ENCODE measurements at places on chromosomes 7 and 10.

GRCh38 chr10:8454357-8454756 is 399.9 kb downstream of the GATA3 start:
- no peak for DNase-seq

DNA sequence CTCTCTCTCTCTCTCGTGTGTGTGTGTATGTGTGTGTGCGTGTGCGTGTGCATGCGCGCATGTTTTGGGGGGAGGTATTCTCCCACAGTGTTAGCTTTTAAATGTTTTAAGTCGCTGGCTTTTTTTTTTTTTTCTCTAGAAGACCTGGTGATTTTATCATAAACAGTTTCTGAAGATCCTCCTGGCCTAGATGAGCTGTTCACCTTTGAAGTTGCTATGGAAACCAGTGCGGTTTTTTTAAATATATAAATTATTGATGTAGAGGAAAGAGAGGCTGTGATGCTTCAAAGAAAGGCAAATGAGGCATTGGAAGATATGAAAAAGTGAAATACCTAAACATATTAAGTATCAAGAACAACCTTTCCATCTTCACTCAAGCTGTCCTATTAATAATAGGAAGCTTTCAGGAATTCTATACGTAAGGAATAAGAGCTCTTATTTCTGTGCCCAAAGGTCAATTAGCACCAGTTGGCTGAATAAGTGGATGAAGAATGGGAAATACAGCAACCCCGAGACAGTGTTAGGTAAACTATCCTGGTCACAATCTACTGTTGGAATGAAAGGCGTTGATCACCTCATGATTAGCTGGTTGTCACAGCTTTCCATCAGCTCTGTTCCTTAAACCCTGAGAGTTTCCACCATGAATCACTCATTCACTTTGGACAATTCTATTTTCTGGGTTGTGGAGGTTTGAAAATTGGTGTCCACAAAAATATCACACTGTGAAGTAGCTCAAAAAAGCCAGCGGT is 66.5 kb upstream of the SLC35G1 start:
- no peak for DNase-seq

DNA sequence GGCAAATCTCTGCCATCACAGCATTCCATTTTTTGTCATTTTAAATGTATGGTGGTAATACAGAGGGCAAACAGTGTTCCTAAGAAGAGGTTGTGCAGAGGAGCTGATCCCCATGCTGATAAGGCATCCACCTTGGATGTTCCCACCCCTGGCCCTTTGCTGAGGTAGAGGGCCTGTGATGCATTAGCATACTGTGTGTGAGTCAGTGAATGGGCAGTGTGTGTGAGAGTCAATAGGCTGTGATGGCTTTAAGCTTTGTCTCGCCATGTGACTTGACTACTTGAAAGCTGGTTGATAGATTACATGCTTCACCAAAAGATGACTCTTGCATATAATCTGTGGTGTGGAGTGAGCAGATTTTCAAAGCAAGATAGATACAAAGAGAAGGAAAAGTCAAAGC is 81.3 kb downstream of the INSYN2A start:
- DNase-seq, result no peak

GRCh38 chr10:34205452-34205851 is 609.6 kb downstream of the PARD3 start:
- DNase-seq, result no peak

DNA sequence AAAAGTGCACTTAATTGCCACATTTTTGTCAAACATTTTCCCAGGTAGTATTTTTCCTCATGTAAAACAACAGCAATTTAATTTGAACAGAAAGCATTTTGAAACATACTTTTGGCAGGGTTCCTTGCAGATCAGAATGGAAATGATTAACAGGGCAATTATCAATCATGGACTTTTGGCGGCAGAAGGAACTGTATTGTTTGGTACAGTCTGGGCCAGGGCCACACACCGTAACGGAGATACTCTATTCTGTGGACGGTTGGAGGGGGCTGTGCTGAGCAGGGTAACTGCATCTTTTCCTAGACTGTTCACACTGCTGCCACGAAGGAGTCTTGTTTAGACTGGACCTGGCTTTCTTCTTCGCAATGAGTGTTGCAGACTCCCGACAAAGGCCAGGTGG is 62.3 kb downstream of the EGFR start:
- no peak for DNase-seq

- DNase-seq, result no peak
Observed at GRCh38 chr7:44081266-44081748, 1.0 kb downstream of the POLM start.

DNA sequence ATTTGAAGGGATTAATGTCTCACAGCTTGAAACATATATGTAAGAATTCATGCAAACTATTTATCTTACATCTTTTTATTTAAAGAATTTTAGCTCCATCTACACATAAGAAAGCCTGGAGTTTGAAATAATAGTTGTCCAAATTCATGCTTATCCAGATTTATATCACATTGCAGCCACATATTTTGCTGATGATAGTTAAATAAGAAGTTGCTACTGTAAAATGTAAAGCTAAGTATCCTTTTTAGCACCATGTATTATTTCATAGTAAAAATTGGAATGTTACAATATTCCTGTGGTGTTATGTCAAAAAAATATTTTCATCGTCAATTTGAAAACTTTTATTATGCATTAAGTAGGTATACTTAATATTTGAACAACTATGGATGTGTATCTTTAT is 27.3 kb upstream of the UMAD1 start:
- DNase-seq, result no peak

GRCh38 chr7:137996386-137996851 is 5.5 kb downstream of the CREB3L2 start:
- DNase-seq, result peak; percentile 55

DNA sequence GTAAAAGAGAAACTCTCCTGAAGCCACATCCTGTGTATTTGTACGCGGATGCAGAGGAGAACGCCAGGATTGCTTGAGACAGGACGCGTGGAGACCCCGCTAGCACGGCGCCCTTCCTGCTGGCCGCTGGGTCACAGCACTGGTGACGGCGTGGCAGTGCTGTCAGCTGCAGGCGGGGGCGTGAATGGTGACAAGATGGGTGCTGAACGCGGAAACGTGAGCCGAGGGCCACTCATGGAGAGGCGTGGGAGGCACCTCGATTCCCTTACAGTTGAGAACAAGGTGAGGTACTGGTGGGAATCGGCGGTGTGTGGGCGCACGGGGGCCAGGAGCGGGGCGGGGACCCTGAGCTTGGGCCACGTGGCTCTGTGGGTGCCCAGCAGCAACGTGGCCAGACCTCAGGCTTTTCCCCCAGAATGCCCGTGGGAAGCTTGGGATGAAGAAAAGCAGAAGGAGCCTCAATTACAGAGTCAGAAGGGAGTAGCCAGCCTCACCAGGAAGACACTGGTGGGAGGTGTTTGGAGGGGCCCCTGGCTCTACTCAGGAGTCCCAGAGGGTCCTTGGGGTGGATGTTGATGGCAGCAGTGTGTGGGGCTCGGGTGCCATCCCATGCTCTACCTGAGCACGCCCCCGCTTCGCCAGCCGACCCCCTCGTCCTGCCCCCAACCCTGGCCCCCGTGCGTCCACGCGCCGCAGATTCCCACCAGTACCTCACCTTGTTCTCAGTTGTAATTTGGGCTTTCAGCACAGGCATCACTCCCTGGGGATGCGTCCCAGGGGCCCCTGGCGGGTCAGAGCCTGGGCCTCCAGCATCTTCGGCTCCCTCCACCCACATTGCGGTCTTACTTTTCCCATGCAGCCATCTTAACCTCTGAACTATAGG is 208.4 kb upstream of the TCERG1L start:
- no peak for DNase-seq

DNA sequence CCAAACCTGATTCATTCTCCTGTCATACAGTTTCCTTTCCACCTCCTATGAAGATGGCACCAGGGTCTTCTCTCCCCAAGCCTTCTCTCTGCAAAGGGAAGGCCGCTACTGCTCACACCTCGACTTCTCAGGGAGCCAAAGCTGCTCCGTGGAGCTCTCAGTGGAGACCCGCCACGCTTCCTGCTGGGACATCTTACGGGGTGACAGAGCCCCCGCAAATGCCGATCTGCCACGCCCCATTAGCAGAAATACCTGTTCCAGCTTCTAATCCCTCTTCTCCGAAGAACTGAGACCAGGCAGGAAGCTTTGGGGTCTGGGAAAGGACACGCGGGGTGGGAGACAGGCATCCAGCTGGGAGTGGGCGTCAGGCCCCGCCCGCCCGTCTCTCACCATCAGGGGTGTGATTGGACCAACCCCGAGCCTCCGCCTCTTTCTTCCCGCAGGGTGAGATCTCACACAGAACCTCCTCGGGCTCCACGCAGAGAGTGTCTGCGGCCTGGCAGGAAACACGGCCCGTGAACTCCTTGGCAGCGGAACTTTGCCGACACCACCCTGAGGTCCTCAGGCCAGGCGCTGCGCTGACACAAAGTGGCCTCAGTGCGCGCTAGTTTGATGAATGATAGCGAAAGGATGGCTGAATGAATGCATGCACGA is 12.0 kb upstream of the CALML5 start:
- no peak for DNase-seq

- no peak for DNase-seq
Observed at GRCh38 chr7:20730611-20731010, 56.1 kb downstream of the SP8 start.

DNA sequence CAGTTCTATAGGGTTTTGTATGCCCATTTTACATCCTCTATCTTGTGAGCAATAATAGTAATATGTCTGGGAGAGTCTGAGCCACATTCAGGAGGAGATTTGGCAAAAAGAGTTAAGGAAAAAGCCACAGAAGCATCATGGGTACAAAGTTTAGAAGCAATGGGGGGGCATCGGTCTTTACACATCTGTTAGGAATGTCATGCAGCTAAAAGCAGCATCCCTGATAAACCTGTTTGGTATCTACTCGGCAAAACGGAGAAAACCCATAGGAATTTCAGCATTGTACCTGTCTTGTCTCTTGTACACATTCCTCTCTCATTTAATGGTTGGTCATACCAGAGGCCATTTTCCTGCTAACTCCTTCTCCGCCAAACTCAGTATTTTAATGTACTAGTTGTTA is 12.5 kb upstream of the HERPUD2 start:
- peak; percentile 18 for DNase-seq

GRCh38 chr7:141754939-141755338 is 9.0 kb upstream of the TAS2R3 start:
- DNase-seq, result peak; percentile 15

- no peak for DNase-seq
Observed at GRCh38 chr7:101861218-101861775, 43.9 kb downstream of the CUX1 start.

- DNase-seq, result no peak
Observed at GRCh38 chr7:158804335-158804734, 25.0 kb downstream of the ESYT2 start.

- no peak for DNase-seq
Observed at GRCh38 chr10:5534051-5534821, 9.5 kb downstream of the CALML3 start.

GRCh38 chr7:36532981-36533499 is 143.4 kb downstream of the ANLN start:
- DNase-seq, result no peak

GRCh38 chr7:5507013-5507412 is 83.4 kb upstream of the TNRC18 start:
- no peak for DNase-seq

- no peak for DNase-seq
Observed at GRCh38 chr10:131909014-131909808, 8.4 kb downstream of the PPP2R2D start.

DNA sequence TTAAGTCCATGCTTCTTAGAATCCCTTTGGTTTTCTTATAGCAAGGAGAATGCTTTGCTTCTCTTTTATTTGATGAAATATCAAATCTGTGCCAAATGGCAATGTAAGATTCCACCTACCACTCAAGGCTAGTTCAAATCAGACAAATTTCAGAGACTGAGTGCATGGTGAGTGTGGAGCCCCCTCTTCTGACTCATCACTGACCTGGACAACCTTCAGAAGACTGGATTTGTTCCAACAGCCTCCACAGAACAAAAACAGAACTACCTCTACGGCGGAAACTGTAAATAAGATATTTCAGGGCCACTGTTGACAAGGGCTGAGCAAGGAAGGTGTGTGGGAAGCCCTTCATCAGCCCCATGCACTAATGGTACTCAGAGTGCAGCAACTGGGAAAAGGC is 21.1 kb downstream of the NCAPG2 start:
- DNase-seq, result no peak

DNA sequence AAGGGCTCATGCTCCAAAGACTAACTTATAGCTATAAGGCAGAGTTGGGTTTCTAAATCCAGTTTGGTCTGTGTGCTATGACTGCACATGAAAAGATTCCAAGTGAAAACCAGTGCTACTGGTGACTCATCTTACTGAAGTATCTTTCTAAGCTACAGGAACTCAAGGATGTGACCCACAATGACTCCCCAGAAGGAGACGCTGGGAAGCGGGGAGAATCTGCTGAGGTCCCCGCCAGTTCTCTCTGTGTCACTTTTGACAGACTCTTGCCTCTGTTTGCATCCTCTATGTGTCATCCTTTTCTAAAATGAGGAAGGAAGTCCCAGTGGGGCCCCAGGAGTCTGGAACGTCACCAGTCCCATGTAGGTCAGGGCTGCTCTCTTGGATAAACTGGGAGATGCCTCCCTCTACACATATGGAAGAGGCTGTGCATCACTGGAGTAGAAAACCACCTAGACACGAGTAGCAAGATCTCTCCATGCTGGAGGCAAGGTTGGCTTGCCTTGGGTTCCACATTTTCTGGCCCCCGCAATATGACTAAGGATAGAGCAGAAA is 28.8 kb upstream of the GPR26 start:
- peak; percentile 54 for DNase-seq

GRCh38 chr10:27359792-27360355 is 119.3 kb upstream of the ACBD5 start:
- no peak for DNase-seq

DNA sequence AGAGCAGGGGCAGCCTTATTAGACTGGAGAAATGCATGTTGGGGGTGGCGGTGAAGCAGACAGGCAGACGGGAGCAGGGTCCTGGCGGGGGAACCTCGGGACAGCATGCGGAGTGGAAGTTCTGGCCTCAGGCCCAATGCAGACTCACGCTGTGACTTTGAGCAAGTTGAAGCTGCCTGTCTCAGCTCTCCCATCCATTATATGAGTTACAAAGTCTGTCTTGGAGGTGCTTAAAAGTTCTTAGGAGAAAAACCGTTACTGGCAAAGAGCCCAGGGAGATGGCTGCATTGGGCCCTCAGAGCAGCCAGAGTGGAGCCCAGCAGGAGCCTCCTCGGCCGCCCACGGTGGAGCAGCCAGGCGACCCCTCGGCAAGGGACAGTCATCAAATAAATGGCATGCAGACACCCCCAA is 509.5 kb downstream of the PLXNA4 start:
- DNase-seq, result peak; percentile 58

GRCh38 chr10:12635127-12635541 is 285.8 kb downstream of the CAMK1D start:
- no peak for DNase-seq
